Brain pericyte (primary cell): ENCODE measurements at places on chromosomes 3 and 15.

DNA sequence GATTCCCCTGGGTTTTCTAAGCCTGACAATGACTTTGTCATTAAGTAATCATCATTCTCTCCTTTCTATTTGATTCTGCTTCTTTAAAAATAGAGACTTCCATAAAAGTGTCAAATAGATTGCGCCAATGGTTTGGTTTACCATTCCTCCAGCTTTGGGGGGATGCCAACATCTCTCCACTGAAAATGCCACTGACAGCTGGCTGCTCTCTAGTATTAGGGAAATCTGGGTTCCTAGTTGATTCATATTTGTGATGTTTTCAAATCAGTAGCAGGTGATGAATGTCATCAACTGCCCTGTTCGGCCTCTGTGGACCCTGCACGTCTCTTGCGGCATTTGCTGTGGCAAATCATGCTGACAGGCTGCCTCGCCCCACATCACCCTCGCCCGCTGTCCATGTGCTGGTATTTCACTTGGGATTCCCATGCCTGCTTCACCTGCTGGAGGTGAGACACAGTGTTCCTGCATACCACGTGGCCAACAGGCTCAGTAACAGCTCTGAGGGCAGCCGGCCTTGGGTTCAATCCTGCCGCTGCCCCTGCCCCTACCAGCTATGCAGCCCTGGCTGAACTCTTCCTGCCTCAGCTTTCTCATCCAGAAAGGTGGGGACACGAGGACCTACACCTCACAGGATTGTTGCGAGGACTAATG lies 28.1 kb downstream of the ZXDC start:
- DNase-seq, result no peak

DNA sequence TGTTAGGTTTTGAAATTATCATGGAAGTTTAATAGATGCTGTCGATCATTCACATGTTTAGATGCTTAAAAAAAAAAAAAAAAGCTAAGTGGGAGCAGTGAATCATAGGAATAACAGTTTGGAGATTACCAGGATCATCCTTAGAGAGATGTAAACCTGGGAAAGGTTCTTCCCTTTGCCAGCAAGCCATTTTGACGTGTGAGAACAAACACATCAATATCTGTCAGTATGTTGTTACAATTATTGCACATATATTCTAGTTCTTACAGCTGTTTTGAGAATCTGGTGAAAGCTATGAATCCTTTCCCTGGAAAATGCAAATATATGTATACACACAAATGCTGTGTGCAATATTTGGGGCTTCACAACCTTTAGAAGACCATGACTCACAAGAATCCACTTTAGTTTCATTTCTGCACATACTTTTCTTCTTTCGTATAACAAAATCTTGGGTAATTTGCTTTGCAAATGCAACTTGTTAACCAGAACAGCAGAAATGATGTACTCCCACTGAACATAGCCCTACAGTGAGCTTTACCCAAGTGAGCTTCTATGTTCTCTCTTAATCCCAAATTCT lies 12.0 kb downstream of the NFKBIZ start:
- no peak for DNase-seq

- DNase-seq, result no peak
These were observed 3.8 kb upstream of the WNT7A start for GRCh38 chr3:13883681-13884080.

GRCh38 chr15:39157882-39158281 lies 423.0 kb upstream of the THBS1 start:
- DNase-seq, result no peak

DNA sequence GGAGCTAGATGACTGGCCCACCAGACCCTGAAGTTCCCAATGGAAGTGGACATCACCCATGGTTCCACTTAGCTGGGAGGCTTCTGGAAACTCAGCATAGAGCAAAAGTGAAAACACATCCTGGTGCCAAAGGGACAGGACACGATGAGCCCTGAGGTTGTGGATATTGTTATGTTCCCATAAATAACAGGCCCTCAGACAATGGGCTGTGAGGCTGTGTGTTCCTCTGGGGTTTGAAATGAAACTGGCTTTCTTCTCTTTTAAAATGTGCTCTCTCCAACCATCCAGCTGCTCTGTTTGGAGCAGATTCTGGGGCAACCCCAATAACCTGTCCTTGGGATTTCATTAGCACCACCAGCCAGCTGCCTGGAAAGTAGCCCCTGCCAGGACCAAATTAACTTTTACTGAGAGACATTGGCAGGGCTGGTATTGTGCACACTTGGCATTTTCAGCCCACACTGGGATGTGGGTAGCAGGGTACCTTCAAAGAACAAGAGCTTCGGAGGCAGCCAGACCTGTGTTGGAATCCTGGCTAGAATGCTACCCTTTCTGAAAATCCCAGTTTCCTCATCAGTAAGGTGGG lies 97.5 kb downstream of the DNAJB8 start:
- DNase-seq, result no peak

GRCh38 chr3:4850211-4850927 lies 128.9 kb upstream of the BHLHE40 start:
- no peak for DNase-seq

DNA sequence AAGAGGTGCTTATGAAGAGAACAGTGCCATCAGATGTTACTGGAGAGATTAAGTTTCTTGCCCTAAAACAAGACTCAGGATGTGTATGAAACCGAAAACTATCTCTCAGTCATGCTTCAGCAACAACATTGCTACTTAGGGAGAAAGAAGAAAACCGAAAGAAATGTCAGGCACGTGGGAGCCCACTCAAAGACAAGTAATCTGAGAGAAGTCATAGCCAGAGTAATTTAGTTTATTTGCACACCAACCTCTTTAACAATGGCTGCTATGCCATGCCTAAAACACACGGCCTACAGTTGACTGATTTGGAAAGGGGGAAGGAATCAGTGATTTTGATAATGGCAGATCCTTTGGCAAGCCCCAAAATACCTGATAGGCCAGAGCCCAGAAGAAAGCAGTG lies 162.9 kb downstream of the TIGIT start:
- DNase-seq, result no peak

DNA sequence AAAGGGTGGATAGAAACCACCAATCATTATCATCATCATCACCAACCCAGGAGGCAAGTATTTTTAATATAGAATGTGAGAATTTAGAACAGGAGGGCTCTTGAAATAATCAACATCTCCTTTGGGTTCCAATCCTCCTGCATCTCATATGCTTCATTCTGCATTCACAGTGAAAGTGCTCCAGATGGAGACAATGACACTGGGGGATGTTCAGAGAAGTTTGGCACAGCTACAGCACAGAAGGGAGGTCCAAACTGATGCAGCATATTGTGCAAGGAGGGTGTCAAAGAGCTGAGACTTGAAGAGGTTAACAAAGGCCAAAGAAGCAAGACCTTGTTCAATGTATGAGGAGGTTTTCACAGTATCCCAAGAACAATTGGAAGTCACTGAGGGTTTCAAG lies 767.1 kb downstream of the NTRK3 start:
- no peak for DNase-seq

DNA sequence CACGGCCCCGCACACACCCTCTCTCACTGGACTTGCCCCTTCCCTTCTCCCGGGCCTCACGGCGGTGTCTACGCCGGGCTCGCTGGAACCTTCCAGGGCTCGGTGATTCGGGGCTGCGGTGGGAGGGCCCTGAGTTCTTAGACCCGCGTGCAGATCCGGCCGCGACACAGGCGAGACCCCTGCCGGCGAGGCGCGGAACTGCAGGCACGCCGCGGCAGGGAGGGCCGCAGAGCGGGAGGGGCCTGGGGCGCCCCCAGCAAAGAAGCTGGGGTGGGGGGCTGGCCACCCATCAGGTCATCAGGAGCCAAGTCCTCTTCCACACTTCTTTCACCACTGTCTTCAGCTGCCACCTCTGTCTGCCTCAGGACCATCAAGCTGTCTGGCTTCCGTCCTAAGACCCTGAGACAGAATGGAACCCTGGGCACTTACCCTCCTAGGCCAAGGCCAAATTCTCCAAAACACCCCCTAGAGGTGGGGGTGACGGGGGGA lies 164.5 kb downstream of the XXYLT1 start:
- DNase-seq, result no peak

DNA sequence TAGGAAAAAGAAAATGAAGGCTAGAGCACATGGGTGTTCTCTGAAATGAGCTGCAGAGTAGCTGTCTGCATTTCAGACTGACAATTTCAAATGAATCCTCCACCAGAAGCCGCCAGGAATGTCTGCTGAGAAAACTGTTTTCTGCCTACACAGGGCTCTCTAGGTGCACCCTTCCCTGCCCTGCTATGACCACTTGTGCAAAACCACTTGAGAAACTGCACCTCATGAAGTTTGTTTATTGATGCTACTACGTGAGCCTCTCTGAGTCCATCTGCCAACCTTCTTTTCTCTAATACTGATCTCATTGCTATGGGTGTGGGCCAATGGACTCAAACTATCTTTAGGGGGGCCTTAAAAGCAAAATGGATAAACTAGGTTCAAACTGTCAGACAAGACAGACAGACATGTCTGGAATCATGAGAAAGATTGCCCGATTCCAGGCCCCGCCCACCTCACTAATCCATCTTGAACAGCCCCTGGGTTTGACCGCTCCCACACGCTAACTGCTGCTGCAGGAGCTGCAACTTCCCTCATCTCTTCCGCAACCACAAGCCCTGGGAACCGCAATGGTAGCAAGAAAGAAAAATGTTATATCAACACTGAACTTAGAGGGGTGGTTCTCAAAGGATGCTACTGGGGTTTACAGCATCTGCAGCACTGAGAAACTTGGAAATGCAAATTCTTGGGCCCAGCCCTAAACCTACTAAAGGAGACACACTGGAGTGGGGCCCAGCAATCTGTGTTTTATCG lies 9.0 kb upstream of the CD47 start:
- no peak for DNase-seq

DNA sequence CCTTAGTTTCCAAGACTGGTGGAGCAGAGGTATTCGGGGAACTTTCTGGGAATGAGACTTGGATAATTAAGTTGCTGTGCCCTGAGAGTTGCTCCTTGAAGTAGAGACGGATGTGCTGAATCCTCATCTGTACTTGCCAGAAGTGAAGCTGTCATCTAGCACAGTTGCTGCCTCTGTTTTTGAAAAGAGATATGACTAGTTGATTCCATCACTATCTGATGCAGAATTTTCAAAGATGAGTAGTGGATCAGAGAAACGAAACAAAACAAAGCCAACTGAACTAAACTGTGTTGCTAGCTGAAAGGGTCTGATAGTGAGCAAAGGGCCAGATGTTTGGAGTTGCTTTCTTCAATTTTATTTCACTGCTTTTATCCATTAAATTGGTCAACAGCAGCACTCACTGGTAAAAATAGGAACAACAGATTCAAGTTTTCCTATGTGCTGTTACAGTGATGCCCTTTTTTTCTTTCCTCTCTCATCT lies 52.7 kb downstream of the MITF start:
- DNase-seq, result no peak

DNA sequence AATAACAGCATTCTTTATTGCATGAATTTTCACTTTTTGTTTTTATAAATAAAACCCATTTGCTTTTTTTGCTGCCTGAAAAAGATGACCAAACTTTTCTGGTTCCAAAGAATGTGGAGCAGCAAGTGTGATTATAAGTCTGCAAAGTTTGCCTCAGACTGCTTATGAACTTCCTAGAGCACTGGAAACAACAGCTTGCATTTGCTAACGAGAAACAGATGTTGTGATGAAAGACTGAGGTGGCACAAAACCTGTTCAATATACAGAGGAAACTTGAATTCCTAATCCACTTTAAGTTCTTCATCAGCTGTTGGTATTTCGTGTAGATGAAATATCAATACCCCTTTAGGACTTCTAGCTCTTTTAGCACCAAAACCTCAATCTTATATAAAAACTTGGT lies 9.3 kb downstream of the ZPLD1 start:
- no peak for DNase-seq

DNA sequence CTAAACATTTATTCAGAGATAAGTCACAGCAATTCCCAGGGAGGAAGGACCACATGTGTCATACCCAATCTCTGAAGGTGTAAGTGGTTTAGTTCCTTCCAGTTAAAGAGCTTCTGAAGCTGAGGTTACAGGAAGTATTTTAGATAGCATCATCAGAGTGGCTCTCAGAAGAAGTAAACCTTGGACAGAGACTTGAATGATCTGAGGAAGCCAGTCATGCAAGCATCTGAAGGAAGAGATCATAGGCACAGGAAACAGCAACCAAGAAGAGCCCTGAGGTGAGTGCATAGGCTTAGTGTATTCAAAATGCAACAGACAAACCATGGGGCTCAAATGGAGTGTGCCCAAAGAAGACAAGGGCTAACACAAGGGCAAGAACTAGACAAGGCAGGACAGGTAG lies 210.3 kb downstream of the ULK4 start:
- no peak for DNase-seq

GRCh38 chr3:68706536-68706935 lies 225.8 kb downstream of the TAFA4 start:
- no peak for DNase-seq

DNA sequence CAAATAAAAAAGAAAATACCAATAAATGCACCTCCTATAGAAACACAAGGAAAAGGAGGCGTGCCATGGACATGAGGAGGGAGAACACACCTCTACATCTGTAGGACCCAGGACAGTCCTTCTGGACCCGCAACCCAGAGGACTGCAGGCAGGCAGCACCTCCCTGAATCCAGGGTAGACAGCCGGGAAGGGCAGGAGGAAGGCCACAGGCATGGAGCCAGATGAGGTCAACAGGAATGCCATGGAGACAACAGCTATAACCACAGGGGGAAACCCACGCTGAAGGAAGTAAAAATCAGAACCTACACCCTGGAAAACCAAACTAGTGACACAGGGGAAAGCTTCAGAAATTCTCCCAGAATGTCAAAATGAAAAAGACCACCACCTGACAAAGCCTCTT lies 248.8 kb upstream of the NSMCE3 start:
- DNase-seq, result no peak

GRCh38 chr3:30289766-30290165 lies 316.6 kb upstream of the TGFBR2 start:
- no peak for DNase-seq

- no peak for DNase-seq
These were observed 125.8 kb downstream of the TNIK start for GRCh38 chr3:171334465-171334811.

DNA sequence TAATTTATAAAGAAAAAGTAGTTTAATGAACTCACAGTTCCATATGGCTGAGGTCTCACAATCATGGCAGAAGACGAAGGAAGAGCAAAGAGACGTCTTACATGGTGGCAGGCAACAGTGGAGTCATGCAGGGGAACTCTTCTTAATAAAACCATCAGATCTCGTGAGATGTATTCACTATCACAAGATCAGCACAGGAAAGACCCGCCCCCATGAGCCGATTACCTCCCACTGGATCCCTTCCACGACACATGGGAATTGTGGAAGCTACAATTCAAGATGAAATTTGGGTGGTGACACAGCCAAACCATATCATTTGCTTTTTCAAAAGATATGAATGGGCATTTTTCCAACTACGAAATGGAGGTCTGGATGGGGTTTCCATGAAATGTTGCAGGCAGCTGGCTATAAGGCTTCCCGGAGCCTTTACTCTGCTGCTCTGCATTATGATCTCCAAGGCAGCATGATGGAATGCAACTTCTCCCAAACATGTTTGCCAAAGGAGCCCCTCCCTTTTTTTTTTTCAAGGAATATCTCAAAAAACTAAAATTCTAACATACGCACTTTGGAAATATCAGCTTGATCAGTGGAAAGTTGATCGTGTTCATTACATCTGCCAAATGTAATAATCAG lies 189.7 kb downstream of the MEX3B start:
- no peak for DNase-seq
